ENCODE measurements at places on chromosomes 6 and 20.
A peak's percentile ranks its signal among the peaks of the same experiment; 100 is the strongest.

DNA sequence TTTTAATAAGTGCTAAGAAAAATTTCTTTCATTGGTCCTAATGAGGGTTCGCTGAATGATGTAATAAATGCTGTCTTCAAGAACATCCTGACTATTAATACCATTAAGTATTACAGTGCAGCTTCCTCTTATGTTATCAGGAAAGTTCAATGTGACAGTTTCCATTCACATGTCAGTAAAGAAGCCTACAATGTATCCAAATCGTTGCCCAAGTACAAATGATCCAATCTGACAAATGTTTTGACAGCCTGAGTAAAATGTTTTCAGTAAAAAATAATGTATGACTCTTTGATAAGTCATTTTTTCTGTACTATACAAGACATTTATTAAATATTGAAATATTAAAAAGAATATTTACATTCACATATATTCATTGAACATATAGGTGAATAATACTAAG lies 496.1 kb upstream of the MANEA start:
- no peak for DNase-seq

- no peak for DNase-seq
Measured at GRCh38 chr6:86715676-86716075, 221.7 kb upstream of the HTR1E start.

- no peak for DNase-seq
Measured at GRCh38 chr20:43590036-43590391, 723 bp upstream of the IFT52 start.

DNA sequence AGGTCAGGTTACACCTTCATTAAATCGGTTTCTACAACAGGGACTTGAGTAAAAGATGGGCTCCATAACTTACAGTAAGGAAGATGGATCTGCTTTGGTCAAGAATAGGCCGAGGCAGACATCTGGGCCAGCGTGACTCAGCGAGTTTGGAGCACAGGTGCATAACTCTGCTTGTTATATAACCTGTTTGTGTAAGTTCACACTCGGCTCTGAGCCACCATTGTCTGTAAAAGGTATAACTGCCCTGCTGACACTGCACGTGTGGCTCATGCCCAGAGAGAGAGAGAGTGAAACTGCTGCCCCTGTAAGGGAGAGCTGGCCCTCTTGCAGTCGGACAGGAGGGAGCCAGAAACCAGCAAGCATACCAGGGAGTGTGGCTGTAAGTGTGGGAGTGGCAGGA lies 737.9 kb upstream of the SLC35B3 start:
- no peak for DNase-seq

DNA sequence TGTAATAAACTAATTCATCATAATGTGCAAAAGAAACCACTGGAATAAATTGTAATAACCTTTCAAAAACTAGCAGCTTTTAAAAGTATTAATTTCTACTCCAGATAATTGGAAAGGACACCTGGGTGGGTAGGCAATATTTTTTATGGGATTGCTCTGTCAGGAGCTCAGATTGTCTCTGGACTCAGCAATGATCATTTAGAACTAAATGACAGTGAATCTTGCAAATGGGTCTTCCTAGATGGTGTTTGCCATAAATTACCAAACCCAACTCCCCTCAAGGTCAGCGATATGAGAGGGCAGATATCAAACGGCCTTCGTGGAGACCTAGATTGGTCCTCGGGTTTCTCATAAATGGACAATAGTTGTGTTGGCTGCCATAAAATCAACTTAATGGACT lies 181.9 kb downstream of the HS3ST5 start:
- no peak for DNase-seq

- no peak for DNase-seq
Measured at GRCh38 chr6:76803038-76803580, 660.2 kb downstream of the HTR1B start.

DNA sequence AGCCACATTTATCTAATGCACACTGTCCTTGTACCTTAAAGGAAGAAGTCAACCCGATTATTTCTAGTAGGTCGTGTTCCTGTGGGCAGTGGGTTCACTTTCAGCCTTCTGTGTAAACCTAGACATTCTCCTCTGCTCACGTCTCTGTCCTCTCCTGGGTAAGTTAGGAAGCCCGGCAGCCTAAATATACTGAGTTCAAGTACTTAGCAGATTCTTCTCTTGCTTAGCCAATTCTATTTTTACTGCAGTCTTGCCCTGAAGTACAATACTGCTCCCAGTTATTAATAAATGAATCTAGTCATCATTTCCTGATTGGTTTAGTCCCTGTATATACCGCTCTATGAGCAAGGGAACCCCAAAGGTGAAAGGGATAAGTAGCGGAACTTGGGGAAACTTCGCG lies 14.6 kb upstream of the GPR63 start:
- DNase-seq, result no peak

DNA sequence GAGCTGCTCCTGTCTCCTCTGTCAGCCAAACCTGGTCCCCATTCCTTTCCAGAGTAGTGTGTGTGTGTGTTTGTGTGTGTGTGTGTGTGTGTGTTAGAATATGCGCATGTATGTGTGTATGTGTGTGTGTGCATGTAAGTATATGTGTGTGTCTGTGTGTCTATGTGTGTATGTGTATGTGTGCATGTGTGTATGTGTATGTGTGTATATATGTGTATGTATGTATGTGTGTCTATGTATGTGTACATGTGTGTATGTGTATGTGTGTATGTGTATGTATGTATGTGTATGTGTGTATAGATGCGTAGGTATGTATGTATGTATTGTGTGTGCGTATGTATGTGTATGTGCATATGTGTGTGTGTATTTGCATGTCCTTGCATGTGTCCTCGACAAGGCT lies 79.5 kb downstream of the AGPAT4 start:
- no peak for DNase-seq

DNA sequence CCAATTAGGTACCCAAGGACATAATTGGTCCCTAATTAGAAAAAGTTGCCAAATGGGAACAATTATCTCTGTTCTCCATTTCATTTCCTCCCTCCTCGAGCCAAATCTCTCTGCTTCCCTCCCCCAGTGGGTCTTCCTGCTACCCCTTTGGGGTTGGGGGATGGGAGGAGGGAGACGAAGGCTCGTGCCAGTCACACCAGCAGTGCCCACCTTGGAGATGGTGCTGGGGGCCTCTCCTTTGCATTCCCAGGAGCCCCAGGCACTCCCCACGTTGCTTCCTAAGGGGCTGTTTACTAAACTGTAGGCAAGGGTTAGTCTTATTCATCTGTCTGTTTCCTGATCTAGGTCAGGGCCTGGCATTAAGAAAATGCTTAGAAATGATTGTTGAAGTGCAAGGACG lies 33.1 kb downstream of the MDFI start:
- no peak for DNase-seq

DNA sequence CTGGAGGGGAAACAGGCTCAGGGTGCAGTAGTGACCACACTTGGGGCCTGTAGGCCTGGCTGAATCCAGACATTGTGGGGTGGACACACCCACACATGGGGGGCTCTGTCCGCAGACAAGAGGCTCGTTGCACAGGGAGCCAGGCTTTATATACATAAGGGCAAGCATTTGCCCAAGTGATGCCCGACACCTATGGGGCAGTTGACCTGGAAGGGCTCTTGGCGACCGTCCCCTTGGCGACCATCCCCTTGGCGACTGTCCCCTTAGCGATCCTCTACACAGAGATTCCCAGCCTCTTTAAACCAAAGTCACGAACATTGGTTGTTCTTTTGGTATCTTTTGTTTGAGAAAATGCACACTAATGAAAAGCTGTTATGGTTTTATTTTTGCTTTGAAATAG lies 2.7 kb downstream of the TOX2 start:
- DNase-seq, result no peak

- peak; percentile 40 for DNase-seq
Measured at GRCh38 chr6:118894425-118895260, 691 bp downstream of the ASF1A start.

DNA sequence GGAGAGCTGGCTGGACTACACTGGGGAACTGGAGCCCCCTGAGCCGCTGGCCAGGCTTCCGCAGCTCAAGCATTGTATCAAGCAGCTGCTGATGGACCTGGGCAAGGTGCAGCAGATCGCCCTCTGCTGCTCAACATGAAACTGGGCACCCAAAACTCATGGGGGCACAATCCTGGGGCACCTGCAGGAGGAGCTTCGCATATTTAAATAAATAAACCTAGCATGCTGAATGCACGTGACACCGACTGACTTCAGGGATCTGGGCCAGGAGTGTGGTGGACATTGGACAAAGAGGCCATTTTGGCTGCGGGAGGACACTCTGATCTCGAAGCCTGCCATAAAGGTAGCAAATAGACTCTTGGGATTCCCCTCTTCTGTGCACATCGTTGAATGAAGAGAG lies 6.8 kb downstream of the SCAND1 start:
- no peak for DNase-seq

- DNase-seq, result no peak
Measured at GRCh38 chr6:18412644-18413043, 25.5 kb downstream of the RNF144B start.

DNA sequence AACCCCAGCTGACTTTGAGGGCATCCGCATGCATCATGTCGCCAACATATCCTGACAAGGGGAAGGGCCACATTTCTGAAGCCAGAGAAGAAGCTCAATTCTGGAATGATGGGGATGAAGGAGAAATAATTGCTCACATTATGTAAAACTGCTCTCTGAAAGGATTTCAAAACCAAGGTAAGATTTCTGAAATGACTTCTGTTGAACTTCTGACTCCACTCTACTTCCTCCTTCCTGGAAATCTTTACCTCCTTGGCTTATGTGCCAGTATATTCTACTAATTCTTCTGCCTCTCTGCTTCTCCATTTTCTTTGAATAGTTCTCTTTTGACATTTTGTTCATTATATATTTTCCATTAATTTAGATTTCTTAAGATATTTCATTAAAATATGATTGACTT lies 31.9 kb downstream of the HLA-DPB1 start:
- DNase-seq, result no peak

GRCh38 chr20:56392881-56393482 lies 537 bp downstream of the CSTF1 start:
- no peak for DNase-seq

GRCh38 chr6:158713469-158713868 lies 63.6 kb downstream of the SYTL3 start:
- DNase-seq, result no peak

GRCh38 chr20:7673841-7674240 lies 266.4 kb downstream of the HAO1 start:
- DNase-seq, result no peak

DNA sequence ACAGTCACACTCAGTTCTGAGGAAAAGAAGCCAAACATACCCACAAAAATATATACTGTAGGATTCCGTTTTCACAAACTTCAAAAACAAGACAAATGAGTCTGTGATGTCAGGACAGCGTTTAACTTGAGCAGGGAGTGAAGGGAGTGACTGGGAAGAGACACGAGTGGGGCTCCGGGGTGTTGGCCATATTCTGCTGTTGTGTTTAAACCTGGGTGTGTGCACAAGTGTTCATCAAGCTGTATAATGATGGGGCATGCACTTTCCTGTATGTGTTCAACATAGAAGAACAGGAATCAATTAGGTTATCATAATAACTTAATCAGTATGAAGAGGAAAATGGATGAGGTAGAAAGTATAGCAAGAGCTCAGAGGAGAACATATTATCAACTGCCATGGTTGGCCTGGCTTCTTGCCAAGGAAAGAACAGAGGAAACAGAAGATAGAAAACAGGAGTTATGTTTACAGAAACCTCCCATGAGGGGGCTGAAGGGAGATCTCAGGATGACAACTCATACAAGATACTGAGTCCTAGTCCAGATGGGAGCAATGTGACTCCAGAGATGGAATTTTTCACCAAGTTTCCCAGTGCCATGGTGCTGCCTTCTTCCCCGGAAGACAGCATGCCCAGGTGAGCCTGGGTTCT lies 15.1 kb upstream of the AFDN start:
- DNase-seq, result no peak

- DNase-seq, result no peak
Measured at GRCh38 chr6:18342223-18342622, 44.9 kb upstream of the RNF144B start.

GRCh38 chr20:39048000-39048696 lies 86.0 kb downstream of the DHX35 start:
- DNase-seq, result peak; percentile 40

GRCh38 chr6:4901386-4902061 lies 102.3 kb downstream of the RPP40 start:
- no peak for DNase-seq

DNA sequence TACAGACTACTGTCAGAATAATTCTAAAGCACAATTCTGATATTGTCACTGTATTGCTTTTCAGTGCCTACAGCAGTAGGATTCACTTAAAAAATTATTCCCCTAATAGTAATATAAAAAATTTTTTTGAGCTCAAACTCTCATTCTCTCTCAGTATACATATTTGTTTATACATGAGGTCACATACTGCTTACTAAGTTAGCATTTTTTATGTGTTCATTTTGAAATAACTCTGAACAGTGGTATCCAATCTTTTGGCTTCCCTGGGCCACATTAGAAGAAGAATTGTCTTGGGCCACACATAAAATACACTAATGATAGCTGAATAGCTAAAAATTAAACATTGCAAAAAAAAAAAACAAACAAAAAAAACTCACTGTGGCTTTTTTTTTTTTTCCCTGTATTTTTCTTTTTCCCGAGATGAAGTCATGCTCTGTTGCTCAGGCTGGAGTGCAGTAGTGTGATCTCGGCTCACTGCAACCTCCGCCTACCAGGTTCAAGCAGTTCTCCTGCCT lies 38.6 kb downstream of the ASXL1 start:
- no peak for DNase-seq

- no peak for DNase-seq
Measured at GRCh38 chr20:17590245-17590644, 20.4 kb downstream of the DSTN start.

- DNase-seq, result no peak
Measured at GRCh38 chr20:46838011-46838410, 56.6 kb upstream of the EYA2 start.

DNA sequence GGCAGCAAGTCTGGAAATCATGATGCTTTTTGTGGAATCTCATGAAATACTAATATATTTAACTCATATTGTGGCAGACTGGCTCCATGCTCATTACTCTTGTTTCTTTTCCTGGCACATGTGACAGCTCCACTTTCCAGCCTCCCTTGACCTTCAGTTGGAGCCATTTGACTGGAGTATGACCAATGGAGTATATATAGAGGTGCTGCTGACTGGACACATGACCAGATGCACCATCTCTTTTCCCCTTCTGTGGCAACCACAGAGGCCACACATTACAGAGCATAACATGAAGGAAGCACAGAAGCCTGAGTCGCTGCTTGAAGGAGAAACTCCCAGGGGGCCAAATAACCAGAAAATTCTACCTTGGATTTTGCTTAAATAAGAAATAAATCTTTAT lies 77.4 kb downstream of the MKKS start:
- no peak for DNase-seq

Data from stimulated activated CD4-positive, alpha-beta T cell treated with anti-CD3 and anti-CD28 coated beads, Interleukin-15, amount 100 ng/mL, for 1 hour (primary cell).